ENCODE measurements at places on chromosomes 3 and 15.

DNA sequence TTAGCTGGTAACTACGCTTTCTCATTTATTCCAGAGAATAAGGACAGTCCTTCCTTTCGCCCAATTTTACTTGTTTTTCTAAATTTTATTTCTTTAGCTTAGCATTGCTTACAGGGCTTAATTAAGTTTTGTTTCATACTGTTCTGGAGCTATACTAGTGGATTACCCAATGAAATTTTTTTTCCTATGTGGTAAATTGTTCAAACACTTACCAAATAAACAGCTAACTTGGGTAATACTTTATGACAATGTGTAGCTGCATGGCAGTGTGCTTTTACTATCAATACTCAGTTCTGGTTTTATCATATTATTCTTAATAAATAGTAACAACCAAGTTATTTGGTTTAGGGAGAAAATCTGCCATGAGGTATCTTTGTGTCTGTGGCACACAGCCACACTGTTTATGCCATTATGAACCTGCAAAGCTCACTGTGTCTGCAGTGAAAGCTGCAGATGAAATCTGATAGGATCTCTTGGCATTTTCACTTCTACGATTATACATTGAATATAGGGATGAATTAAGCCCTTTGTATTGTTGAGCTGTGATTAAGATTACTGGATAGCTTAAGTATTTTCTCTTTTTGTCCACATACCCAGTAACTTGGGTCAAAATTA is 37.2 kb downstream of the UBE2E2 start:
- no peak for DNase-seq

GRCh38 chr15:62848632-62849050 is 193.9 kb upstream of the TPM1 start:
- no peak for DNase-seq

- DNase-seq: no peak
Measured at GRCh38 chr3:68919000-68919399, 13.3 kb downstream of the TAFA4 start.

DNA sequence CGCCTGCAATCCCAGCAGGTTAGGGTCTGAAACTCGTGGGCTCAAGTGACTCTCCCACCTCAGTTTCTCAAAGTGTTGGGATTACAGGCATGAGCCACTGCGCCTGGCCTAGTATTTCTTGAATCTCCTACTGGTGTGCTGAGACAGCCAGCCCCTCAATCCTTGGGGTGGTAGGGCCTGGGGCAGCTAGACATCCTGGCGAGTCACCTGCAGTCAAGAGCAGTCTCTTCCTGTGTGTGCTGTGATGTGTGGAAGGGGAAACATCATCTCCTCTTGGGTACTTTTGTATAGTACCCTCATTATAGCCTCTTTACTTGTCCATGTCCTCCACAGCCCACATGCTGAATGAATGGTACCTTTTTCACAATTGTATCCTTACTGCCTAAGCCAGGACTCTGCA is 4.9 kb upstream of the HEXA start:
- no peak for DNase-seq

GRCh38 chr15:90037511-90037860 is 36.4 kb downstream of the ZNF710 start:
- no peak for DNase-seq

DNA sequence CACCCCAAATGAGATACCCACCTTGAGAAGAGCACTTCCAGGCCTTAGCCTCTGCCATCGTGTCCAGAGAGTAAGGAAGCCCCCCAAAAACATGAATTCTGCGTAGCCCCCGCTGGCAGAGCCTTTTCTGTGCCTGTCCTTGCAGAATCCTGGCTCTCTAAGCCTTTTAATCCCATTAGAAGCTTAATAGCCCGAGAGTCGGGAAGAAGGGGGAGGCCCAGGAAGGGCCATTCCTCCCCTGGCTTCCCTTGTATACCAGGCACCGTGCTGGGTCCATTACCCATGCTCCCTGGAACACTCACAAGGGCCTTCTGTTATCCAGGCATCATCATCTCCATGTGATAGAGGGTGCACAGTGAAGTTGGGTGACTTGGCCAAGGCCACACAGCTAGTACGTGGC is 7.1 kb downstream of the SPTBN5 start:
- DNase-seq: no peak

GRCh38 chr3:182303169-182303568 is 490.1 kb upstream of the ATP11B start:
- DNase-seq: no peak

GRCh38 chr3:132253262-132253878 is 63.8 kb upstream of the ACP3 start:
- no peak for DNase-seq

DNA sequence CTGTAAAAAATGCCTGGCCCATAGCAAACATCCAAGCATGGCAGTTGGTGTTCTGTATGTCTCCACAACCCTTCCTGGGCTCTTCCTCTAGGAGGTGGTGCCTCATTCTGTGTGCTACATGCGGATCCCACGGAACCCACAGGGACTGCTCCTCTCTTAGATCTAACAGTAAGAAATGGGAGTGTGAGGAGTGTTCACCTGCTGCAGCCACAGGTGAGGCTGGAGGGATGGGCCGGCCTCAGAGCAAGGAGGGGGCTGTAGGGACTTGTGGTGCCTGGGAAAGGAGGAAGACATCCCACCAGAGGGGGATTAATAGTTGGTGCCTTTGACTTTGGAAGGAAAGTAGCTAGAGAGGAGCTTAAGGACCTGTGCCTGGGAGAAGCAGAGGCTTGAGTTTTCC is 22.2 kb downstream of the SEMA3G start:
- no peak for DNase-seq

GRCh38 chr3:125143982-125144652 is 68.4 kb downstream of the SLC12A8 start:
- DNase-seq: no peak
